ENCODE measurements at places on chromosomes 7 and 10.

- DNase-seq: no peak
Observed at GRCh38 chr10:115129752-115130151, 36.6 kb downstream of the ATRNL1 start.

GRCh38 chr7:92058899-92059298 lies 75.4 kb downstream of the CYP51A1 start:
- DNase-seq: no peak

- DNase-seq: no peak
Observed at GRCh38 chr10:91528080-91528479, 104.8 kb downstream of the PPP1R3C start.

- DNase-seq: no peak
Observed at GRCh38 chr7:36051501-36051900, 101.6 kb upstream of the EEPD1 start.

- no peak for DNase-seq
Observed at GRCh38 chr10:11609492-11610093, 1.9 kb downstream of the USP6NL start.

- no peak for DNase-seq
Observed at GRCh38 chr10:32050177-32050576, 6.0 kb downstream of the KIF5B start.

GRCh38 chr7:142789441-142789840 lies 18.7 kb downstream of the PRSS2 start:
- no peak for DNase-seq

DNA sequence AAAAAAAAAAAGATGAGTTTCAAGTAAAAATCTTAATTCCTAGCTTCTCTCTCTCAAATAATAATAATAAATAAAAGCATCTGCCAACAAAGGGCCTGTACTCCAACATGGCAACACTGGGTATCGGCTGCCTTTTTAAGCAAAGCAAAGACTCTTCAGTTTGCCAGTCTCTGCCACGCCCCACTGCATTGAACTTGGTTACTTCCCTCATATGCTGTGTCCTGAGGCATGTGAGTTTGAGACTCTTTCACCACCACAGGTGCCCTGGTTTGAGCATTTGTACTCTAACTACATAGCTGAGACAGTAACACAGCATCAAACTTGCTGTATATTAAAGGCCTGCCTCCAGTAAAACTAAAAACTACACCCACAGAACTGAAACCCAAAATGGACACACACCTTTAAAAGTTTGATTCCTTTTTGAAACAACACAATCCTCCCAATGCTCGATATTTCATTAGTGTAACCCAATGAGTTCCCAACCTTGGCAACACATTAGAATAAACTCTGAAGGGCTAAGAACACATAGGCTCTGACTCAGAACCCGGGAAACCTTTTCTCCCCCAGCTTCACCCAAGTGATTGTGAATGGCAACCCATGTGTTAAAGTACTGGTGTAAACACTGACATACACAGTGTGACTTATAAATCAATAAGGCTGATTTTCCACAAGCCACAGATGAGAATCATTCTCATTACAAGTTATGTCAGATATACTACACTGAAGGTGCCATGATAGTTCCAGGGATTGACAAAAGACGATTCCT lies 12.0 kb downstream of the JAZF1 start:
- no peak for DNase-seq

All from stimulated activated naive CD4-positive, alpha-beta T cell treated with Interleukin-2 at 50 U/mL for 16 hours (primary cell).